MCF 10A (cell line): ENCODE measurements at places on chromosomes 7 and 10. TPM values are rescaled to one million over a fixed set of nuclear protein-coding genes. Genes with fewer than 3 reads are reported as not detected.

Gene HOXA9
- total RNA-seq: 6.9 and 7.6 TPM in 2 replicates

DNA sequence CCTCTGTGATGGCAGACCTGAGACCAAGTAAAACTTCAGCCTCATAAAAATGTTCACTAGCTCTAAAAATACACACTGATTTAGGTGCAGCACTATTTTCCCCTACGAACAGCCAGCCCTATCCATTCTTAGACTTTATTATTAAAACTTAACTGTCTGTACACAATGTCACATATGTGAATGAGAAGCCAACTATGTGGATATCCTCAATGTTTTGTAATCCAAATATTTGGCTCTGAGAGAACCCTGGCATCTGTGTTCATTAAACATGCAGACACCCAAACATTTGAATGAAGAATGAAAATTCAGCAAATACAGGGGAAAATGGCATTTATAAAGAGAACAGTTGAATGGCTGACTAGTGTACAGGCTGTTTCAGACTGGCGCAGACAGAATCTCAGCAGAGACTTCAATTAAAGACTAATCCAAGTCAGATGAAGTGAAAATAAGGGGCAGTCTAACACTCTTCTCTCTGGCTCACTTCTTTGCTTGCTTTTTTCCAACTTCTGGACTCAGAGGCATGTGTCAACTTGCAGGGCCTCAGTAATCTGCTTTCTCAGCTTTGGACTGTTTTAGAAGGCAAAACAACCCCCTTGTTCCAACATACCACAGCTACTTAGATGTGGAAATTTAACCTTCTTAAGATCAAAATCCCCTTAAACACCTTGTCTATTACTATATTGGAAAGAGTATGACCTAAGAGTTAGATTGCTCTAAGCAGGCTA, 47.4 kb upstream of the FAM180A start:
- H3K4me1 ChIP-seq: peaks cover 14% of the 10 kb centered on the region
- H3K36me3 ChIP-seq: no peaks in the 10 kb centered on the region
- H3K27ac ChIP-seq: peak overlapping the region; percentile 31
- DNase-seq: peak; percentile 6
- H3K4me3 ChIP-seq: no peak overlapping the region
- H3K27me3 ChIP-seq: no peaks in the 10 kb centered on the region

GRCh38 chr7:140604760-140605159, 35.9 kb downstream of the DENND2A start:
- no peaks in the 10 kb centered on the region for H3K36me3 ChIP-seq
- no peak overlapping the region for H3K27ac ChIP-seq
- DNase-seq: no peak
- no peak overlapping the region for H3K4me3 ChIP-seq

Gene SPDYE1
- total RNA-seq: not detected in 2 replicates

Gene IL2RA
- total RNA-seq: not detected in 2 replicates

- no peak overlapping the region for H3K27ac ChIP-seq
- H3K27me3 ChIP-seq: no peaks in the 10 kb centered on the region
- DNase-seq: no peak
- H3K36me3 ChIP-seq: no peaks in the 10 kb centered on the region
- H3K4me3 ChIP-seq: no peak overlapping the region
Observed at GRCh38 chr10:3814838-3815220, 29.8 kb upstream of the KLF6 start.

DNA sequence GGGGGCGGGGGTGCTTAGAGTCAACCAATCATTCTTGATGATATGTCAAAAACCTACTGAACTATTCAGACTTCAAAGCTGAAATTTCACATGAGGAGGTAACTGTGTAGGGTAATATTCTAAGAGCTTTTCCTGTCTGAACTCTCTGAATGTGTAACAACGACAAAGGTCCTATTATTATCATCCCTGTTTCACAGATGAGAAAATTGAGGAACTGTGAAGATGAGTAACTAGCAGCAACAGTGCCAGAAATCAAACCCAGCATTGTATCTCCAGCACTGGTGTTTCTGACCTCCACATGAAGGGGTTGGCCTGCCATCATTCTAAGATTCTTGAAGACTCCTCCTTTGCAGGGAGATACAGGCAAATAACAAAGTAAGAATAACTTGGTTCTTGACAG, 294.7 kb upstream of the AOAH start:
- DNase-seq: no peak
- H3K4me3 ChIP-seq: no peak overlapping the region
- H3K27ac ChIP-seq: no peak overlapping the region

Gene PRPS1L1
- not detected in 2 replicates for total RNA-seq

DNA sequence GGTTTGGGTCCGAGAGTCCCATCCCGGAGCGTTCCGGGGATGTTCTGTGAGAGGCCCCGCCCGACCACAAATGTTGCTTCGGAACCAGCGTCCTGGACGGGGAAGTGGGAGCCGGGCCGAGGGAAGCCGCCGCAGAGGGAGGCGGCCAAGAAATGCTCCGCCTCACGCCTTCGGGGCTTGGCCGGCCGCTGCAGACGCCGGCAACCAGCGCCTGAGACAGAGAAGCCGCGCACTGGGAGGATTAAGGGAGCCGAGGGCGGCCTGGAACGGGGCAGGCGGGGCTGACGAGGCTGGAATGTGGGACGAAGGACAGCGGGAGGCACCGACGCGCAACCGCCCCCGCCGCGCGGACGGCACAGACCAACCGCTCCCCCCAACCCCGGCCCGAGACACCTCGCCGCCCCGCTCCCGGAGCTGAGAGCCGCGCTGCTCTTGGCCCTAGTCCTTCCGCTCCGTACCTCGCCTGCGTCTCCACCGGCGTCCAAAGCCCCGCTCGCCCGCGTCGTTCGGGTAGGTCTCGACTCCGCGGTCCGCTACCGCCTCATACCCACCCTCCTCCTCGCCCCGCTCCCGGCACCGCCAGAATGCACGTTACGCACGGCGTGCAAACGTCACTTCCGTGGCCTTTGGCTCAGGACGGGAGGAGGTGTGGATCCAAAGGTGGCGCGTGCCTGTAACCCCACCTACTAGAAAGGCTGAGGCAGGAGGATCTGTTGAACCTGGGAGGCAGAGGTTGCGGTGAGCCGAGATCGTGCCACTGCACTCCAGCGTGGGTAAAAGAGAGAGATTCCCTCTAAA, 36.7 kb upstream of the KCTD7 start:
- peaks cover 27% of the 10 kb centered on the region for H3K4me1 ChIP-seq
- DNase-seq: peak; percentile 94
- peaks cover 34% of the 10 kb centered on the region for H3K36me3 ChIP-seq
- H3K27ac ChIP-seq: peak overlapping the region; percentile 98

GRCh38 chr7:68689087-68689433, 909.2 kb upstream of the AUTS2 start:
- DNase-seq: no peak
- H3K4me1 ChIP-seq: no peaks in the 10 kb centered on the region
- H3K27ac ChIP-seq: no peak overlapping the region
- H3K36me3 ChIP-seq: no peaks in the 10 kb centered on the region
- H3K4me3 ChIP-seq: no peak overlapping the region

Gene CXCL12
- total RNA-seq: not detected in 2 replicates

GRCh38 chr7:154371424-154371823, 319.2 kb downstream of the DPP6 start:
- H3K4me1 ChIP-seq: no peaks in the 10 kb centered on the region
- H3K27ac ChIP-seq: no peak overlapping the region
- H3K4me3 ChIP-seq: no peak overlapping the region
- no peaks in the 10 kb centered on the region for H3K36me3 ChIP-seq

- peak overlapping the region; percentile 69 for H3K4me3 ChIP-seq
- H3K27ac ChIP-seq: peak overlapping the region; percentile 43
- DNase-seq: peak; percentile 51
- H3K27me3 ChIP-seq: no peaks in the 10 kb centered on the region
- peaks cover 6% of the 10 kb centered on the region for H3K36me3 ChIP-seq
- H3K4me1 ChIP-seq: peaks cover 32% of the 10 kb centered on the region
Observed at GRCh38 chr7:94510582-94511496, 1.2 kb downstream of the CASD1 start.

- H3K27ac ChIP-seq: peak within 1 kb of the TSS; percentile 61
- H3K4me3 ChIP-seq: peak within 1 kb of the TSS; percentile 77
- no peaks in the 10 kb centered on the region for H3K27me3 ChIP-seq
Observed at GRCh38 chr10:103451831-103452505, at the start of gene CALHM2. CALHM2 (minus strand) TSS chr10:103452370; CDS start chr10:103449941, 2,429 bp downstream.

GRCh38 chr7:53475776-53476175, 440.3 kb downstream of the POM121L12 start:
- DNase-seq: no peak
- H3K4me3 ChIP-seq: no peak overlapping the region
- H3K4me1 ChIP-seq: no peaks in the 10 kb centered on the region
- H3K27me3 ChIP-seq: peaks cover 92% of the 10 kb centered on the region

Gene CUZD1
- total RNA-seq: 0.91 and 1.1 TPM in 2 replicates

Gene AKR1E2
- 0.29 TPM in 1 of 2 replicates, not detected in the other for total RNA-seq

GRCh38 chr10:61933859-61934555, 32.5 kb downstream of the ARID5B start:
- H3K4me1 ChIP-seq: peaks cover 29% of the 10 kb centered on the region
- H3K27ac ChIP-seq: peak overlapping the region; percentile 59
- no peak overlapping the region for H3K4me3 ChIP-seq
- H3K27me3 ChIP-seq: no peaks in the 10 kb centered on the region

Gene AS3MT
- 0.25 and 0.26 TPM in 2 replicates for total RNA-seq

- H3K27me3 ChIP-seq: no peaks in the 10 kb centered on the region
- no peaks in the 10 kb centered on the region for H3K4me1 ChIP-seq
- DNase-seq: no peak
- no peaks in the 10 kb centered on the region for H3K36me3 ChIP-seq
- H3K27ac ChIP-seq: no peak overlapping the region
- H3K4me3 ChIP-seq: no peak overlapping the region
Observed at GRCh38 chr10:118139321-118139720, 92.6 kb upstream of the RAB11FIP2 start.

DNA sequence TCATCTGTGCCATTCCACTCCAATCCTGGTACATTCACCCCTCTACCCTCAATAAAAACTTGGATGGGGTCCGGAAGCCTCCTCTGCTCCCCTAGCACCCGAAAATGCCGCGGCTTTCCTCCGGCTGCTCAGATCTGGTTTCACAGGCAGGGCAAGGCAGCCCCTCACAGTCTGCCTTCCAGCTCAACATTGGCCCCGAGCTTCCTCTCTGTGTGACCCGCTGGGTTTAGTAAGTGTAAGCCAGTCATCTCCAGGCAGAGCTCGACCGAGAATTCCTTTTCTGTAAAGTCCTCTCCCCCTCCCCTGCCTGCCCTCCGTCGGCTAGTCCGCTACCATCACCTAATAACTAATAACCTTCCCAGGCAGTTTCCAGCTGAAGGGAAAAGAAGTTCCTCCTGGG, 3.4 kb downstream of the INHBA start:
- H3K27ac ChIP-seq: peak overlapping the region; percentile 90
- no peaks in the 10 kb centered on the region for H3K27me3 ChIP-seq
- H3K4me1 ChIP-seq: peaks cover 70% of the 10 kb centered on the region
- DNase-seq: no peak

- H3K27me3 ChIP-seq: no peaks in the 10 kb centered on the region
- no peaks in the 10 kb centered on the region for H3K36me3 ChIP-seq
- no peaks in the 10 kb centered on the region for H3K4me1 ChIP-seq
- H3K27ac ChIP-seq: peak overlapping the region; percentile 59
- no peak for DNase-seq
Observed at GRCh38 chr7:153389261-153389660, 629.7 kb downstream of the ACTR3B start.

Gene PDE6C
- total RNA-seq: not detected in 2 replicates

DNA sequence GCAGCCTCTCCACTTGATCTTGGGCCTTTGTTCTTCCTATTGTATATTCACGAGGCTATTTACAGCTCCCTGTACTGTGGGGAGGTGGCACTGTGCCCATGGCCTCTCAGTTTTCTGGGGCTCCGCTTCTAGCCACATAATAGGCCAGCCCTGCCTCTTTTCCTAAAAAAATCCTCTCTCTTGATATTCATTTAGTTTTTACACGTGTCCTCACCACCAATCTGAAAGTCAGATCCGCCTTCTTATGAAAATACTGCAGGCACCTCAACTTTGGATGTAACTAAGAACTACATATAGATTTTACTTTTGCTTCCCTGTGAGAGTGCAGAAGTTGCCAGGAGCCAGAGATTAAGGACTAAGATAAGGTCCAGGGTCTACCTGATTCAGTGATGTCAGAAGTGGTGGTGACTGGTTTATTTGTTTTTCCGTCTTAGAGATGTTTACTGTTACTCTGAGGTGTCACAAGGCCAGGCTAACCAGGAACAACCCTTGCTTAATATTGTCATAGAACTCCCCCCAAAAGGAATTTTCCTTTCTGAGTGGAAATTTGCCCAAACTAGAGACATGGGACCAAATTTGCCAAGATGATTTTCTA, 7.8 kb downstream of the BAMBI start:
- DNase-seq: no peak
- no peaks in the 10 kb centered on the region for H3K27me3 ChIP-seq
- no peak overlapping the region for H3K27ac ChIP-seq
- peaks cover 7% of the 10 kb centered on the region for H3K4me1 ChIP-seq

GRCh38 chr7:24597014-24597413, 23.8 kb downstream of the PALS2 start:
- H3K27me3 ChIP-seq: no peaks in the 10 kb centered on the region
- no peaks in the 10 kb centered on the region for H3K36me3 ChIP-seq
- H3K4me3 ChIP-seq: no peak overlapping the region
- no peak overlapping the region for H3K27ac ChIP-seq
- peaks cover 9% of the 10 kb centered on the region for H3K4me1 ChIP-seq
- no peak for DNase-seq

Gene CPED1
- total RNA-seq: not detected in 2 replicates

Gene SLC13A1
- total RNA-seq: not detected in 2 replicates

DNA sequence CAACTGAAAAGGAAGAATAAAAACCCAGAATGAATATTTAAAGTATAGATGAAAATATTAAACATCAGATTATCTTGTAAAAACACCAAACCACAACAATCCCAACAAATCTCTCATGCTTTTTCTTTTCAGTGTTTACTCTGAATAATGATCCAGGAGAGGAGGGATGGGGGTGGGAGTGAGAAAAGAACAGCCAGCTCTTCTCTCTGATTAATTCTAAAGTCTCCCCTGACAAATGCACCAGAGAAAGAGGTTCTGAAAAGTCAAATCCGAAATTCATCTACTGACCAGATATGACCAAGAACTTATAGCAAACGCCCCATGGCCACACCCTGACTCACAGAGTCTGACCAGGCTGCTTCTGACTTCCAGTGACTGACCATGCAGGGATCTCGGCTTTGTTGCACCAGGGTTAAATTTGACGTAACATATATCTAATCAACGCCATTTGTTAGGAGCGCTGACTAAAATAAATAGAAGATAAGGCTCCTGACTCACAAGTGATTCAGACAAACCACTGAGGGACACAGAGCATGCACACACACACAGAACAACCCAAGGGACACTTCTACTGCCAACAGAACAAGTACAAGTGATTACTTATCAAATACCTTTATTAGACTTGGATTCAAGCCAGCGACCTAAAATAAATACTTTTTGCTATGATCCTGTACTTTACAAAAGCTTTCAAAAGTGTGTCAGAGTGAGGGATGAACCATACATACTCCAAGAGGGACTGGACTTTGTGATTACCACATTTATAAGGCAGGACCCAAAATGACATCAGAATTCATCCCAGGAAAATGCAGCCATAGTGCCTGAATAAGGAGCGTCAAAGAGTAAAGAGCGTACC, 9.3 kb upstream of the SPOCK2 start:
- no peak overlapping the region for H3K4me3 ChIP-seq
- H3K27ac ChIP-seq: no peak overlapping the region
- H3K36me3 ChIP-seq: peaks cover 34% of the 10 kb centered on the region
- H3K4me1 ChIP-seq: peaks cover 14% of the 10 kb centered on the region

GRCh38 chr7:23964715-23965114, 254.7 kb downstream of the STK31 start:
- H3K36me3 ChIP-seq: no peaks in the 10 kb centered on the region
- H3K4me1 ChIP-seq: no peaks in the 10 kb centered on the region
- DNase-seq: no peak
